GM23248 (cell line): ENCODE measurements at places on chromosomes 5 and 9. TPM values are rescaled to one million over a fixed set of nuclear protein-coding genes. Genes with fewer than 3 reads are reported as not detected.

DNA sequence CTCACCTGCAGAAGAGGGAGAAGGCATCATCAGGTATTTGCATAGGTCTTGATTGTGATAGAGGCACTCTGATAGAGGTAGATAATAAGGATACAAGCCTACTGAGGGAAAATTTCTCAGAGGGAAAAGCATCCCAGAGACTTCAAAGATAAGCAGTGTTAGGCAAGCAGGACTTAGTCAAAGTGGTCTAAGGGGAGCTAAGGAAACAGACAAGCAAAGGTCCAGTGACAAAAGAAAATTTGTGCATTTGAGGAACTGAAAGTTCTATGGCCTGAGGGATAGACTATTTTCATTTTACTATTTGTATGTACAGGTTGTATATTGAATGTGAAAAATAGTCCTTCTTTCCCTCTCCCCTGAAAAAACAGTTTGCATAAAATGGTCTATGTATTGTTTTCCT is 27.4 kb downstream of the OXCT1 start:
- no peaks in the 10 kb centered on the region for H3K4me1 ChIP-seq
- 0 out of 2 replicates have a peak, but pooled peaks cover 6% of the 10 kb centered on the region for H3K36me3 ChIP-seq
- no peaks in the 10 kb centered on the region for H3K27me3 ChIP-seq

DNA sequence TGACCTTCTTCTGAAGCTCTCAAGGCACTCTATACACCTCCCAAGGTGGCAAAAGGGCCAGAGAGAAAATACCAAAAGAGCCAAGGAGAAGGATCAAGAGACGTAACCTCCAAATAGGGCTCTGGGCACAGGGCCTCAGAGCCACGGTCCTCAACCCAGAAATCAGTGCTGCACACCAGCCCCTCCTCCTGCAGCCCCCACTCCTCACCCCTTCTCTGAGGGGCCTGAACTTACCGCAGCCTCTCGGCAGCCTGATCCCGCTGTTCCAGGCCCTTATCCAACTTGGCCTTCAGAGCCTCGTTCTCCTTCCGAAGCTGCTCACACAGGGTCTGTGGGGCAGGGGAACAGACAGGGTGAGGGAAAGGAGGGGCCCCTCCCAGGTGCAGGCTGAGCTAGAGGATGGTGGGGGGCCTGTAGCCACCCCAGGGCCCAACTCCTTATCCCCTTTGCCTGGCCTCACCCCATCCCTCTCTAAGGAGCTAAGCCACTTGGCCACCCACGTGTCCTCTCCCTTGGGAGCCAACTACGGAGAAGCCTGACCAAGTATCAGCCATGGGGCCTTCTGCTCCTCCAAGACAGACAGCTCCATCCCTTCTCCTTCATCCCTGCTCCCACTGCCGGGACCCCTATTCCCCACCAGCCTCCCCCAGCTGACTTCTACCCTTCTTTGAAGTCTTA is 28.8 kb downstream of the TNIP1 start:
- H3K36me3 ChIP-seq: peaks cover 16% of the 10 kb centered on the region; the same call in 1 of the 2 replicates
- no peaks in the 10 kb centered on the region for H3K4me1 ChIP-seq
- DNase-seq: no peak
- no peak overlapping the region for H3K27ac ChIP-seq
- no peaks in the 10 kb centered on the region for H3K27me3 ChIP-seq

DNA sequence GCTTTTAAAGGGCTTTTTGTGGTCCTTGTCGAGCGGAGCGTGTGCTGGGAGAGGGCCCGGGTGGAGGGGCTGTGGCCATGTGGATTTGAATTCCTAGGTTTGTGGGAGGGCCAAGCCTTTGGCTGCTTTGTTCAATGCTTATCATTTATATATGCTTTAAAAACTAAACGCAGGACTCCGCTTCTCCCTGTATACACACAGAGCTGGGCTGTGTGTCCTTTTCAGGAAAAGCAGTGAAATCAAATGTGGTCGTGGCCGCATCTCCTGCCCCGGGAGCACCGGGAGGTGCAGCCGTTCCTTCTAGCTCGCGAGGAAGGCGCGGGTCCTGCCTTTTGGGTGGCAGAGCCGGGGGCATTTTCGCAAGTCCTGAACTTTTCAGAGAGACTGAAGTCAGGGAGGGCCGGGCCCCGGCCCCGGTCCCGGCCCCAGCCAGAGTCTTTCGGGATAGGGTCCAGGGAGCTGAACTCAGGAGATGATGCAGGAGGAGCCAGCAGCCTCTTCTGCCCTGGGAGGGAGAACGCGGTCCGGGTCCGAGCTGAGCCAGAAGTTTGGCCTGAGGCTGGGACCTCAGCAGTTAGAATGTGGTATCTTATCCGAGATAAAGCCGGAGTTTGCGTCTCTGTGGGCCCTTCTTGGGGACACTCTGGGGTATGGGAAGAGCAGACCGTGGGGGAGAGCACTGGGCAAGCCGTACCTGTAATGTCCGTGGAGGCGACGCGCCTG is 158.8 kb downstream of the C9orf152 start:
- no peaks in the 10 kb centered on the region for H3K27me3 ChIP-seq
- peak; percentile 66 for DNase-seq
- peak overlapping the region; percentile 97 for H3K4me3 ChIP-seq
- H3K27ac ChIP-seq: peak overlapping the region; percentile 68

DNA sequence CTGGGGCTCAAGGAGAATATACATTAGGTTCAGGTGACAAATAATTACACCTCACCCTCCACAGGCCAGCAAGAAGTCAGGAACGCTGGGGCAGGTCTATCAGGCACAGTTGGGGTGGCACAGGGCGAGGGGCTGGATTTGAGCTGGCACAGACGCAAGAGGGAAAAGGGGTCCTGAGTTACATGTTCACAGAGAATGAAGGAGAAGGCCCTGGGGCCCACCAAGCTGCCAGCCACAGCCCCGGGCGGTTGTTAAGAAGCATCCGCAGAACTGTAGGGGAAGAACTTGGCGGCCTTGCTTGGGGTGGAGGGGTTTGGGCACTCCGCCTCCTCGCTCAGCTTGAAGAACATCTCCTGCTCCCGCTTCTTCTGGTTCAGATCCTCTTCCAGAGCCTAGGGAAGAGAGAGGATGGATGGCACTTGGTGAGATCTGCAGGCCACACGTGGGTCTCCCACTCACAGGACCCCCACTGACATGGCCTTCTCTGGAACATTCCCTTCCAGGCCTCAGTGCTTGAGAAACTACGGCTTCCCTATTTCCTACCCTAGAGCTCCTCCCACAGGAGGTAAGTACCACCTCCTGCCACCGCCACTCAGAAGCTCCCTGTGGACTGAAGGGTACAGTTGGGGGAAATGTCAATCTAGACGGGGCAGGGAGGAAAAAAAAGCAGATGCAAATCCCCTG is 38.3 kb upstream of the FBXW11 start:
- H3K27me3 ChIP-seq: no peaks in the 10 kb centered on the region
- H3K4me3 ChIP-seq: no peak overlapping the region
- H3K27ac ChIP-seq: no peak overlapping the region
- H3K36me3 ChIP-seq: peaks cover 6% of the 10 kb centered on the region; the same call in 1 of the 2 replicates
- DNase-seq: no peak
- no peaks in the 10 kb centered on the region for H3K4me1 ChIP-seq

DNA sequence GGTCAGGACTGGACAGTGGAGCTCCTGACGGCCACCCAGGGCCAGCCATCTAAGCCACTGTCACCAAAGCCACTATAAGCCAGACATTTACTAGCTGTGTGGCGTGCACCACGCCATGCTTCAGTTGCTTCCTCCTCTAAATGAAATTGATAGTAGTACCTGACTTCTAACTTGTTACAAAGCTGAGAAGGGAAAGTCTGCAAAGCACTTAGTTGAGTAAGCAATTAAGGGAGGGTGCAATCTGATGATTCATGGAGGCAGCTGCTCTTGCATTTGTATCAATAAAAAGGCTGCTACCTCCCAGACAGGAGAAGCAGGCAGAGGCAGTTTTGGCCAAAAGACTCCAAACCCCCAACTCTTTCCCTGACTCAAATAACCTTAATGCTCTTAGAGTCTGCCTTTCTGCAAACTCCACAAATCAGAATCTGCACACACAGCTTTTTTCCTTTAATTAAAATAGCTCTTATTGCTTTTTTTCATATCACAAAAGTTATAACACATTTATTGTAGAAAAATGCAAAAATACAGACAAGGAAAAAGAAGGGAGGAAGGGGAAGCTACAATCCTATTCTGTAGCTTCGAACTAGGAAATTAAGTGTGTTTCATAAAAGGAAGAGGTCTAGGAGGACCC is 19.3 kb upstream of the RAPGEF1 start:
- DNase-seq: peak; percentile 52
- H3K4me3 ChIP-seq: no peak overlapping the region
- peaks cover 43% of the 10 kb centered on the region for H3K27me3 ChIP-seq
- no peaks in the 10 kb centered on the region for H3K4me1 ChIP-seq
- H3K27ac ChIP-seq: no peak overlapping the region

Gene MUSK
- total RNA-seq: not detected in 2 replicates

DNA sequence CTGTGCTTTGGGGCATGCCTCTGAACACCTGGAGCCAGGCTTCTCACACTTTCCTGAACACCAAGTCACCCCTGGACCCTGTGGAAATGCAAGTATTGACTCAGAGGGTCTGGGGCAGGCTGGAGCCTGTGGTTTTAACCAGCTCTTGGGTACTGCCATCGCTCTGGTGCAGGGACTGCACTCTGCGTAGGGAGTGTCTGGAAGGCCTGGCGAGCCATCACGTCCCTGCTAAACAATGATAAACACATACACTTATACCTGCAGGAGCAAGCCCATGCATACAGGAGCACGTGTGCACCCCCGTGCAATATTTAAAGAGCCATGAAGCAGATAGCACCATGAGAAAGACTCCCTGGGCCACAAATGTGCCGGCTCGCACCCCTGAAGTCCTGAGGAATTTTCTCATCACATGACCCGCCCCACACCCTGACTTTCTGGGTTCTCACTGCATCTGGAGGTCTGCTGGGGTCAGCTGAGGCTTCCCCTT is 267.7 kb downstream of the GADD45G start:
- H3K27me3 ChIP-seq: no peaks in the 10 kb centered on the region
- H3K4me1 ChIP-seq: no peaks in the 10 kb centered on the region
- DNase-seq: no peak
- no peak overlapping the region for H3K4me3 ChIP-seq

GRCh38 chr9:72232778-72233177 is 83.5 kb downstream of the GDA start:
- 0 out of 2 replicates have a peak, but pooled peaks cover 6% of the 10 kb centered on the region for H3K27me3 ChIP-seq
- no peaks in the 10 kb centered on the region for H3K4me1 ChIP-seq
- no peak for DNase-seq
- H3K27ac ChIP-seq: no peak overlapping the region
- no peak overlapping the region for H3K4me3 ChIP-seq
- no peaks in the 10 kb centered on the region for H3K36me3 ChIP-seq

Gene AK8
- total RNA-seq: 0.32 and 1.0 TPM in 2 replicates

Gene SLU7
- 32.1 and 52.2 TPM in 2 replicates for total RNA-seq

GRCh38 chr5:51816427-51816826 is 433.2 kb downstream of the ISL1 start:
- no peaks in the 10 kb centered on the region for H3K4me1 ChIP-seq
- H3K27me3 ChIP-seq: no peaks in the 10 kb centered on the region
- H3K27ac ChIP-seq: no peak overlapping the region
- H3K36me3 ChIP-seq: no peaks in the 10 kb centered on the region
- no peak for DNase-seq
- H3K4me3 ChIP-seq: no peak overlapping the region

- peaks cover 25% of the 10 kb centered on the region; the same call in 1 of the 2 replicates for H3K36me3 ChIP-seq
- no peaks in the 10 kb centered on the region for H3K27me3 ChIP-seq
- H3K4me3 ChIP-seq: no peak overlapping the region
- no peak for DNase-seq
- no peak overlapping the region for H3K27ac ChIP-seq
- H3K4me1 ChIP-seq: peaks cover 57% of the 10 kb centered on the region
Observed at GRCh38 chr5:132266836-132267160, 9.3 kb downstream of the PDLIM4 start.

DNA sequence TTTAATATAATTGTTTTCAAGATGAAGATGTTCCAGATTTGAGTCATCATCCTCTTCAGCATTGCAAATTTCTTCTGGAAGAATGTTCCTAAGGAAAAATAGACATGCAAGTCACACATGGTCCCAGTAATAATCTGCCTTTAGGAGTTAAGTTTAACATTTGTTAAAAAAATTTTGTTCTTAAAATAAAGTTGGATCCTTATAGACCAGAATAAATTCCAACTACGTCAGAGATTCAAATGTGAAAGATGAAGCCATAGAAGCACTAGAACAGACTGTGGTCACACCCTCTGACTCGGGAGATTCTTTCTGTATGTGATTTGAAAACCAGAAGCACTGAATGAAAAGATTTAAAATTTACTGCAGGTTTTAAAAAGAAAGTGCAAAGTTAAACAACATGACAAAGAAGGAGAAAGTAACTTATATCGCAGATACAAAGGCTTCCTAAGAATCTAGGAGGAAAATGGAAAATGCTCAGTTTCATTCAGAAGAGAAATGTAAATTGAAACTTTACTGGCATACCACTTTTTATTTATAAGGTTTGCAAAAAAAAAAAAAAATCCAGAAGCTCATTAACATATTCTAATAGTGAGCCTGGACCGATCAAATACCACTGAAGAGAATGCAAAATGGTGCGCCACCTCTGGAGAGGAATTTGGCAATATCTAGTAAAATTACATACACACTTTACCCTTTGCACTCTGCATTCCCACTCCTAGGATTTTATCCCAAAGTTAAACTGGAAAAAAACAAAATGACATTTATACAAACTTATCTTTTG is 14.3 kb upstream of the ASPN start:
- no peak overlapping the region for H3K4me3 ChIP-seq
- peaks cover 39% of the 10 kb centered on the region for H3K4me1 ChIP-seq
- H3K27me3 ChIP-seq: no peaks in the 10 kb centered on the region
- peak; percentile 58 for DNase-seq

DNA sequence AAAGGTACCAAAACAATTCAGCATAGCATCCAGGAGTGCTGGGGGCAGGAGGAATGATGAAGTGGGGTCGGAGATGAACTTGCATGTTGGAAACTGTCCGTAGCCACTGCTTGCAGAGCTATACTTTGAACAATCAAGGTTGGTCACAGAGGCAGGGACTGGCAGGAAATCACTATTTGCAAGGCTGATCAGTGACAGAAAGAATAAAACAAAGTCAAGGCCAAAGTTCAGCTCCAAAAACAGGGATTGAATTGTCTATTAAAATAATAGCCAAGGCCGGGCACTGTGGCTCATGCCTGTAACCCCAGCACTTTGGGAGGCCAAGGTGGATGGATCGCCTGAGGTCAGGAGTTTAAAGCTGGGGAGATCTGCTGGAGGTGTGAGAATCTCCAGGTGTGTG is 18.7 kb upstream of the SPRY4 start:
- H3K4me3 ChIP-seq: no peak overlapping the region
- no peaks in the 10 kb centered on the region for H3K36me3 ChIP-seq
- H3K27me3 ChIP-seq: no peaks in the 10 kb centered on the region

GRCh38 chr9:129177791-129178567 is at the start of gene IER5L:
Gene IER5L (minus strand): TSS chr9:129178261. CDS start chr9:129178052, 209 bp downstream.
- H3K36me3 ChIP-seq: no peaks in the 10 kb centered on the region
- H3K27me3 ChIP-seq: no peaks in the 10 kb centered on the region
- H3K4me3 ChIP-seq: peak within 1 kb of the TSS; percentile 99
- peaks cover 9% of the 10 kb centered on the region for H3K4me1 ChIP-seq

GRCh38 chr5:146041180-146041789 is 64.1 kb downstream of the PLAC8L1 start:
- peak; percentile 35 for DNase-seq
- H3K27me3 ChIP-seq: peaks cover 7% of the 10 kb centered on the region
- H3K27ac ChIP-seq: no peak overlapping the region
- peaks cover 7% of the 10 kb centered on the region; the same call in 1 of the 2 replicates for H3K4me1 ChIP-seq

- peak overlapping the region; percentile 79 for H3K27ac ChIP-seq
- DNase-seq: peak; percentile 88
- H3K36me3 ChIP-seq: no peaks in the 10 kb centered on the region
- peaks cover 48% of the 10 kb centered on the region for H3K4me1 ChIP-seq
- H3K4me3 ChIP-seq: peak overlapping the region; percentile 2; the same call in 1 of the 2 replicates
Observed at GRCh38 chr5:169581580-169582227, 1.9 kb upstream of the SPDL1 start.

- no peak overlapping the region for H3K4me3 ChIP-seq
- no peaks in the 10 kb centered on the region for H3K27me3 ChIP-seq
- no peak for DNase-seq
- no peaks in the 10 kb centered on the region for H3K36me3 ChIP-seq
- H3K27ac ChIP-seq: no peak overlapping the region
- H3K4me1 ChIP-seq: peaks cover 55% of the 10 kb centered on the region
Observed at GRCh38 chr9:94804316-94804715, 77.8 kb downstream of the AOPEP start.
